ENCODE measurements at places on chromosomes 6 and 20. TPM values are rescaled to one million over a fixed set of nuclear protein-coding genes. Genes with fewer than 3 reads are reported as not detected.

- no peak for DNase-seq
Observed at GRCh38 chr6:3878048-3878666, 29.0 kb downstream of the FAM50B start.

- no peak for DNase-seq
Observed at GRCh38 chr6:170264086-170264485, 26.8 kb downstream of the DLL1 start.

DNA sequence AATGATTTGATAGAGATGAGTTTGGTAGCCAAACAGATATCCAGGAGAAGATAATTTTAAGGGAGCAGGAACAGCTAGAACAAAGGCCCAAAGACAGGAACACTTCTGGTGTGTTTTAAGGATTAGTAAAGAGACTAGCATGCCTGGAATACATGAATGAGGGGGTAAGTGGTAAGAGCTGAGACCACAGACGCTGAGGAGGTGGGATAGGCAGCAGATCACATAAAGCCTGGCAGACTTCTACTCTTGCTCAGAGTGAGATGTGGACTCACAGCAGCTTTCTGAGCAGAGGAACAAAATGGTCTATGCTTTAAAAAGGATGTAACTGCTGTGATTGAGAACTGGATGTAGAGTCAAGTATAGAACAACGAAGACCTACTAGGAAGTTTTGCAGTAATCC, 100.1 kb downstream of the EPHA7 start:
- no peak for DNase-seq

DNA sequence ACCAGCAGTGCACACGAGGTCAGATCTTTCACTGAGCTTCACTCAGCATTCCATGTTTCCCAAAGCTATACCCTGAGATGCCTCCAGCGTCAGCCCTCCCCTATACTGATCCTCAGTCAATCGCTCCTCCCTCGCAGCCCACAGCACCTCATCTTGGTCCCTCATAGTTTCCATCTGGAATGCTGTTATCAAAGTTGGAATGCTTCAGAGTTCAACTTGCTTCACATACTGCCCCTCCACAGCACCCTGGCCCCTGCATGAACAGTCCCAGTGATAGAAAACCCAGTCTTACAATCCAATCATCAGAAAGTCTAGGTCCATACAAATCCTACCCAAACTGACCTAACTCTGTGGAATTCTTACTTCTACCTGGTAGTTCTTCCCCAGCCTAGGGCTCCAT, 20.0 kb downstream of the SPAG4 start:
- no peak for DNase-seq

Gene DNAH8
- total RNA-seq, result not detected

Gene BNIP5
- not detected for total RNA-seq

DNA sequence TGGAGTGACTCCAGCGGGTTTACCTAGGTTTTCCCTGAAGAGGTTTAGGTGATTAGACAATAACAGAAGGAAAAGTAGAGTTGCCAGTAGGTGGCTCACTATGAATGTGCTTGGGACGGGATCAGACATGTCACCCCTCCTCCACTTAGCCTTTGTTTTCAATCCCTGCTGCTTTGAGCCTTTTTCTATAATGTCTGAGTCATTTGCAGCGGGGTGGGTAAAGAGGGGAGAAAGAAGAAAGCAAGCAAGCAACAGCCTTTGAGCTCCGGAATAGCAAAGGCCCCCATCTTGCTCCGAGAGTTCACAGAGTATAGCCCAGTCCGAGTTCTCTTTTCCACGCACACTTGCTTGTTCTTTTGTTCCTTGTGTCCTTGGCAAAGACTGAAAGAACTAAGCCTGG, 129.1 kb downstream of the PACRG start:
- peak; percentile 85 for DNase-seq

Gene PKHD1
- total RNA-seq, result not detected

DNA sequence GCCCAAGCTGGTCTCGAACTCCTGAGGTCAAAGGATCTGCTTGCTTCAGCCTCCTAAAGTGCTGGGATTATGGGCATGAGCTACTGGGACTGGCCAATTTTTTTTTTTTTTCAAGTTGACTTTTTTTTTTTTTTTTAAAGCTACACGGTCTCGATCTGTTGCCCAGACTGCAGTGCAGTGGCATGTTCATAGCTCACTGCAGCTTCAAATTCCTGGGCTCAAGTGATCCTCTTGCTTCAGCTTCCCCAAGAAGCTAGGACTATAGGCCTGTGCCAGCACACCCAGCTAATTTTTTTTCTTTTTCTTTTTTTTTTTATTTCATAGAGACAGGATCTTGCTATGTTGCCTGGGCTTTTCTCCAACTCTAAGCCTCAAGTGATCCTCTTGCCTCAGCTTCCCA, 59.5 kb downstream of the NCOA3 start:
- no peak for DNase-seq

- DNase-seq, result no peak
Observed at GRCh38 chr6:34816635-34817301, 24.9 kb downstream of the BLTP3A start.

DNA sequence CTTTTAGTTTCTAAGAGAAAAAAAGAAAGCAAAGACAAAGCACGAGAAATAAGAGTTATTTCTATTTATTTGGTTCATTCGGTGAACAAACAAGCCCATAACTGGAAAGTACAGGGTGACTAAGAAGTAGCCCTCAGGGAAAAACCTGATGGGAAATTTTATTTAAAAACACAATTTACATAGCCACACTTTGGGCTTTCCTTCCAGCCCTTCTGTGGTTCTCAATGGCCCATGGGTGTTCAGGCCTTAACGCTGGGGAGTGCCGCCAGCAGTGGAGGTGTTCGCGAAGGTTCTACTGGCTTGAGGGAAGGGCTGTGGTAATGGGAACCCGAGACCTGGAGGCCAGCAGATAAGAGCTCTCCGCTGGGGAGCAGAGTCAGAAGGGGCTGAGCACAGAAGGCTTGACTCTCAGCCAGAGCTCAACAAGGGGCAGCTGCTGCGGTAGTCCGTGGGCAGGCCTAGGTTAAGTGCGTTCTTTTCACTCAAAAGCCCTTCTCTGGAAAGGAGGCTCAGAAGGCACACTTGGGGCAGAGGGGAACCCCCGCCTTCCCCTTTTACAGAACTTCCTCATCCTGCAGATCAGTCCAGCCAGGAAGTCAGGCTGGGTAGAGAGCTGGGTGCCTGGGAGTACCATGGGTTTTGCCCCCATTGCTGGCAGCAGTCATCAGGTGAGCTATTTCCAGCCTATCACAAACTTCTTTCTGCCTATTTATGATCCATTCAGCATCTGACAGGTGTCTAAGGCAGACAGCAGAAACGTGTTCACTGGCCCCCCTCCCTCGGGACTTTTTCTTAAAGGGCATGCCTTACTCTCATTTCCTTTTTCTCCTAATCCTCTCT, 8.8 kb upstream of the CD83 start:
- DNase-seq, result no peak

Gene SMIM8
- total RNA-seq, result 5.0 TPM

- DNase-seq, result peak; percentile 75
Observed at GRCh38 chr6:133916650-133917151, 27.8 kb downstream of the TCF21 start.

Gene FAM209A
- not detected for total RNA-seq

Gene RHAG
- total RNA-seq, result not detected

GRCh38 chr6:121951918-121952379, 447.5 kb upstream of the HSF2 start:
- DNase-seq, result peak; percentile 85

DNA sequence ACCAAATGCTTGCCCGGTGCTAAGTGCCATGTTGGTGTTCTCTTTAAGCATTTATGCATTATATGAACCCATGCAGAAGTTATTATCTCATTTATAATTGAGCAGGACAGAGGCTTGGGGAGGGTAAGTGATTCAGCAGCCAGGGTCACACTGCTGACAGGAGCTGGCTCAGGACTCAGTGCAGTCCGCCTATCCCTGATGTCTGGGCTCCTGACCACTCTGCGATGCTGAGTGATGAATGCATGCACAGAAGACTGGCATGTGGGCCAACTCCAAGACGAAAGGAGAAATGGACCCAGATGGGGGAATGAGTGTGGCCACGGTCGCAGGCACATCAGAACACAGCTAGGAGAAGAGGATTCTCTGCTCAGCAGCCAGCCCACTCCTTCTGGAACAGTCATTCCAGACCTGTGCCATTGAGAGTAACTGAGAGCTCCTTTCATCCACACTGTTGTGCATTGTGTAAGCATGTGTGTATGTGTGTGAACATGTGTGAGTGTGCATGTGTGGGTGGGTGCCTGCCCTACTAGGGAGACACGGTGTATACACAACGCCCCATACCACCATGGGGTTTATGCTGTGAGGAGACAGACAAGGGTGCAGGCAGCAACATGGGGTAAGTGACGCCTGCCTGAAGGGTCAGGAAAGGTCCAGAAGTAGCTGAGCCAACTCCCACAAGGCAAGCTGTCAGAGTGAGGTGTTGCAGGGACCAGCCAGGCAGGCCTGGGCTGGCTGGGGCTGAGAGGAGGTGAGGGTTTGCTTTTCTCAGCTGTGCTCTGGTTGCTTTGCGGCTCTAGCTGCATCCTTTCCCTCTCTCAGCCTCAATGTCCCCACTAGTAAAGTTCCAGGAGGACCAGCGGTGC, 97.8 kb upstream of the PMEPA1 start:
- peak; percentile 34 for DNase-seq

DNA sequence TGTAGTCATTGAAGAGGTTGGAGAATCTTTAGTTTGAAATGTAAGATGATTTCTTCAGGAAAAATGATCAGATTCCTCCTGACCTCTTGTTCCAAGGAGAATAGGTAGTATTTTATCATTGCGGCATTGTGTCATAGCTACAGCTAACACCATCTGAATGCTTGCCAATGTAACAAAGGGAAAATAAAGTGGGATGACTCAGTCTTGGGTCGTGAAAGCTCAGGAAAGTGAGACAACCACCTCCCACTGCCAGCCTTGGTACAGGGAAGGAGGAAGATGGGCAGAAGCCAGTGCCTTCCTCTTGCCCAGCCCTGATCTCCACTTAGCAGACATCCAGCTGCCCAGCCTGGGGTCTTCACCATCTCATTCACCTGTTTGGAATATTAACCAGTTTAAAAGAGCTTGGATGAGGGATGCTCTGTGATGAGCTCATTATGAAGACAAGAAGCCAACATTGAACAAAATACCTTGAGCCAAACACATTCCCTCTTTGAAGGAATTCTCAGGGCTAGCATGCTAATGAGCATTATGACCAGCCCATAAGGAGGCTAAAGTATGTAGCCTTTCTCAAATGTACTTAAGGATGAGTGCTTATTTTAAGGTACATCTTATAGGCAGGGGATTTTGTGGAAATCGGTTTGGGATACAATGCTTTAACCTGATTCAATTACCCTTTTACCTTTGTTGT, 40.0 kb upstream of the APCDD1L start:
- DNase-seq, result peak; percentile 88

DNA sequence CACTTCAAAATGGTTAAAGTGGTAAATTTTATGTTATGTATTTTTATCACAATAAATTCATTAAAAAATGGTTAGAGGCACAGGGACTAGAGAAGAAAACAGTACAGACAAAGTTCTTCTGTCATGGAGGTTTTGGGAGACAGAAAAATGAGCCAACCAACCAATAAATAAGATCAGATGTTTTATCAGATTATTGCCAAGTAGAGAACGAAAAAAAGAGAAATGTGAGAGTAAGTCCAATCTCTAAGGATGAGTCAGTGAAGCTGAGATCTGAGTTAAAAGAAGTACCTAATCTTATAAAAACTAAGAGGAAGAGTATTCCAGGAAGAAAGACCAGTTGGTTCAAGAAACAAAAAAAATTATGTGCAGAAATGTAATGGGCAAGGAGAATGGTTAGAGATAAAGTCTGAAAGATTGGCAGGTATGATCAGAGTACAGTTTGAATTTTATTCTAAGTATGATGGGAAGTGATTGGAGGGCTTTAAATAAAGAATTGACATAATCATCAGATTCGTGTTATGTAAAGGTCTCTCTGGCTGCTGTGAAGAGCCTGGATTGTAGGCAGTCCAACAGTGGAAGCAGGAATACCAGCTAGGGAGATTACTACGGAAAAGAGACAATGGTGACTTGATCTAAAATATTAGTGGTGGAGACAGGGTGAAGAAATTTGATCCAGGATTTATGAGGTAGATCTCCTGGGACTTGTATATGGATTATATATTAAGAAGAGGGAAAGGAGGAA, 79.6 kb downstream of the RCAN2 start:
- no peak for DNase-seq
